ENCODE measurements at places on chromosomes 2 and 18.

DNA sequence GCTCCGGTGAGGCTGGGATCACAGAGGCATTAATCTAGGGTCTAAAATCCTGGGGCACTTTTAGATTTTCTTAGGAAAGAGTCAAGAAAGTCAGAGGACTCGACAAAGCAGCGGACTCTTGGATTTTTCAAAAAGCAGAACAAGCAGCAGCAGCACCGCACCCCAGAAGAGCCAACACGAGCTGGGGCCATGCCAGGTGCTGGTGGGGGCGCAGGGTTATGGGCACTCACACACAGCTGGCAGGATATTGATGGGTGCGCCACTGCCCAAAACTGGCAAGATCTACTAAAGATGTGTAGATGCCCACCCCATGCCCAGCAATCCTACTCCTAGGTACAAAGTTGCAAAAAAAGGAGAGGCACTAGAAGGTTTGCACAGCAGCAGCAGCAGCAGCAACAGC, 33.9 kb upstream of the SEMA4C start:
- DNase-seq: no peak

- no peak for DNase-seq
Measured at GRCh38 chr2:196959734-196960338, 33.3 kb upstream of the PGAP1 start.

DNA sequence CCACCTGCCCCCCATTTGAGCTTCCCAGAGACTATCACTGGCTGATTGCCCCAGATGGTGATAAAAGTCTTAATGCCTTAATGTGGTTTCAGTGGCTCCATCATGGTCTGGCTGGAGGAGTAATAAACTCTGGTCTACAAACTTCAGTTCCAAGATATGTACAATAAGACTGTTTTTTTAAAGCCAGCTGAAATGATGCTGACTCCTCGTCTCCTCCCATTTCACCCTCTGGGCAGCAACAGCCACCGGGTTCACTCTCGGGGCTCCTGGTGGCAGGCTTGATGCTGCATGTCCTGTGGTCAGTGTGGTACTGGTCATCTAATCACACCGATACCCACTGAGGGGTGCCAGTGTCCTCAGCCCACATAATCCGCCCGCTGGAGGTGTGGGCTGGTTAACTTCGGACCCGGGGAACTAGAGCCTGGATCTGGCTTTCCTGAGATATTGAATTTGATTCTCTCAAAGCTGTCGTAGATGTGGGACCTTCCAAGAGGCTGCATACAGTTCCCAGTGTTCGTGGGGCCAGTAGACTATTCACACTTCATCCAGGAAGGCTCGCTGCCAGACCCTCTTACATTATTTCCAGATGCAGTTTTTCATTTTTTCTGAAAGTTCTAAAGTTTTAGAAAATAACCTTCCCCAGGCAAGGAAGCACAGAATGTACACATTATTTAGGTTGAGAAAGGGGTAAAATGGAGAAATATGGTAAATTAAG, 95.3 kb downstream of the GALR1 start:
- DNase-seq: no peak

DNA sequence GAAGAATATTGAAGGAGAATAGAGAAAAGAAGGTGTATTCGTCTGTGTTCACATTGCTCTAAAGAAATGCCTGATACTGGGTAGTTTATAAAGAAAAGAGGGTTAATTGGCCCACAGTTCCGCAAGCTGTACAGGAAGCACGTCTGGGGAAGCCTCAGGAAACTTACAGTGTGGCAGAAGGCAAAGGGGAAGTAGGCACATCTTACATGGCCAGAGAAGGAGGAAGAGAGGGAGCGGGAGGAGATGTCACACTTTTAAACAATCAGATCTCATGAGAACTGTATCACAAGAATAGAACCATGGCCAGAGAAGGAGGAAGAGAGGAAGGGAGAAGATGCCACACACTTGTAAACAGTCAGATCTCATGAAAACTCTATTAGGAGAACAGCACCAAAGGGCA, 159.6 kb upstream of the TPO start:
- DNase-seq: no peak

- DNase-seq: no peak
Measured at GRCh38 chr2:197237291-197238042, 73.1 kb downstream of the ANKRD44 start.

- peak; percentile 5 for DNase-seq
Measured at GRCh38 chr2:210072922-210073509, 70.6 kb downstream of the RPE start.

DNA sequence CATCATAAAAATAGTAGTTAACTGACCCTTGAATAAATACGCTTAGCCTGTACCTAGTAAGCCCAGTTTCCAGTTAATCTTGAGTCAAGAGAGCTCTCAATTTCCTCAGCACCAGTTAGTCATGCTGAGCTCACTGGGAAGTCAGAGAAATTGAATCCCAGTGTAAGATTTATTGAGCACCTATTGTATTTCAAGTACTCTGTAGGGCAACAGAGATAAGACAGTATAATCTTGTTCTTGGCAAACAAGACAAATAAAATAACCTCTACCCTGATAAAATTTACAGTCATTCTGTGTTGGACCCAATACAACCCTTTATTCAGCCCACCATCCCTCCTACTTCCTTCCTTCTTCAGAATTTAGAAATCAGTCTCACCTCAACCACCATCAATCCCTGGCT, 71.9 kb upstream of the NRP2 start:
- no peak for DNase-seq

GRCh38 chr2:64617631-64618151, 36.0 kb downstream of the SERTAD2 start:
- DNase-seq: no peak

GRCh38 chr2:196925051-196925767, 1.3 kb downstream of the PGAP1 start:
- no peak for DNase-seq

DNA sequence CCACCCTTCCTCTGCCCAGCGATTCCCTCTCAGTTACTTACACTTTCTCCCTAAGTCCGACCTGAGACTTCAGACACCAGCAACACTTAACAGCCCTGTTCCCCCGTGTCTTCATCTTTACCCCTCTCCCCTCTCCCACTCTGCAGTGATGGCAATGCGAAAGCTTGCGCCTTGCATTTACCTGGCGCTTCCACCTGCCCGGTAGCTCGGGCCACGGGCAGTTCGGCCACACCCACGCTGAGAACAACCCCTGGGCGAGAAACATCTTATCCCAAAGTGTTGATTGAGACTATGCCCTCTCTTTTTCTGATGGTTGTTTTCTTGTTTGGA, 558 bp downstream of the DNAJC10 start:
- no peak for DNase-seq

DNA sequence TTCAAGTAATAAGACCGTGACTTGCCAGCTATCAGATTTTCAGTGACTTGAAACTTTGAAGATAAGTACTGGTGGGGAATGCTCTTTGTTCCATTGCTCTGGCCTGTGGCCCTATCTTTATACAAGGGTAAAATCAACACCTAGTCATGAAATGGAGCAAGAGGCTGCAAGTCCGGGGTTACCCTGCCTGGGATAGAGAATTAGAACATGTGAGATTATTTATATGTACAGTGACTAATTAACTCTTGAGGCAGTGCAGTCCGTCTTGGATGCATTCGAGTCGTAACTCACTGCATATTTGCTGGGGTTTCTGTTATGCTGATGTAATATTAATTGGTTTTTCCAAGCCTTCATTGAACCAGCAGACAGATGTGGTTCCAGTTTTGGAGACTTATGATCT, 105.8 kb upstream of the LYPD6 start:
- DNase-seq: no peak

- no peak for DNase-seq
Measured at GRCh38 chr2:106899786-106900530, 14.0 kb upstream of the ST6GAL2 start.

- DNase-seq: no peak
Measured at GRCh38 chr18:77115192-77115953, 17.2 kb downstream of the MBP start.

- peak; percentile 45 for DNase-seq
Measured at GRCh38 chr18:62450546-62451410, 72.0 kb upstream of the ZCCHC2 start.

DNA sequence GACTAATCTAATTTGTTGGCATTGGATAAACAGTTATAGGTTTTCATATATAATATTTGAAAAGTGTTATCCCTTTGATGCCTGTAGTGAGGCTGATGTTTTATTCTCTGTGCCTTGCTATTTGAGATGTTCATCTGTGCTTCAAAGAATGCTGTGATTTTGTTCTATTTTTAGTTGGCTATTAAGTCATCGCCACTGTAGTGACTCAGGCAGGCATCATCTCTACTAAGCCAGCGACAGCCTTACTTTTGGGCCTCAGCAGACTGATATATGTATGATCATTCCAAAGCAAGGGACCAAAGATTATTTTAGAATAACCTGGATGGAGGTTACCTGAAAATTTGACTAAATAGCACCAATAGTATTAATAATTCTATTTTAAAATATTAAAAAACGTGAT, 1674.5 kb upstream of the NXPH2 start:
- DNase-seq: peak; percentile 0

DNA sequence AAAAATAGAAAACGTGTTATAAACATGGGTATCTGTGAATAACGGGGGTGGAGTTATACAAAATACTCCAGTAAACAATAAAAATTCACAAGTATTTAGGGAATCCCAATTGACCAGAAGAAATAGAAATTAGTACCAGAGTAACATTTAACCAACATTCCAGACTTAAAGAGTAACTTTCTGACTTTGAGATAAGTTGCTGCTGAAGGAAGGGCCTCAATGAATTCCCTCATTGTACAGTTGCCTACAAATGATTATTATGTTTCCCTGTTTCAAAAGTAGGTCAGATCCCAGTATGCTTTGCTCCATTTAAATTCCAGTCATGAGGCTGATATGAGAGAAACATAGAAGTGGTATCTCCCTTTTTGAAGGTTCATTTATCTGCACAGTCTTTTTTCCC, 88.3 kb upstream of the KCNH7 start:
- no peak for DNase-seq

DNA sequence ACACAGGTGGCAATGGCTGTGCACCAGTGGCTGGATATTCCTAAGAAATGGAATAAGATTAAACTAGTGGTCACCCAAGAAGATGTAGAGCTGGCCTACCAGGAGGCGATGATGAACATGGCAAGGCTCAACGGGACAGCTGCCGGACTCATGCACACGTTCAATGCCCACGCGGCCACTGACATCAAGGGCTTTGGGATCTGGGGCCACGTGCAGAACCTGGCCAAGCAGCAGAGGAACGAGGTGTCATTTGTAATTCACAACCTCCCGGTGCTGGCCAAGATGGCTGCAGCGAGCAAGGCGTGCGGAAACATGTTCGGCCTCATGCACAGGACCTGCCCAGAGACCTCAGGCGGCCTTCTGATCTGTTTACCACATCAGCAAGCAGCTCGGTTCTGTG, 190.8 kb downstream of the FTCDNL1 start:
- no peak for DNase-seq

DNA sequence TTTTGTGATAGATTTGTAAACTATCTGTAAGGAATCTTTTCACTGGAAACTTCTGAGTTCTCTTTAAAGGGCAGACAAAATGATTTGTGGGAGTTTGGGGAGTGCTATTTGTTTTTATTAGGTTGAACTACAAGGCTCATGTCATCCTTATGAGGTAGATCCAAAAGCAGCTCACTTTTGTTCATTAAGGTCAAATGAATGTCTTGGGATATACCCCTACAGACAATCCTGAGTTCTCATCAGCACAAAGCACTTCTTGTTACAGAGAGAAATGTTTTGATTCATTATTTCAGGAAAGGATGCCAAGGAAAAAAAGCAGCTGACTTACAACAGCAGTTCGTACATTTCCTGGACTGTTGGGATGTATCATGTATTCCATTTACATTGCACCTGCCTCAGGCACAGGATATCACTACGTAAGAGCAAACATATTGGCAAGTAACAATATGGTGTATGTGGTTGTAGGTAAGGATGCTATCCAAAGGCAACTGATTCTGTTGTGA, 68.9 kb downstream of the DCC start:
- no peak for DNase-seq

DNA sequence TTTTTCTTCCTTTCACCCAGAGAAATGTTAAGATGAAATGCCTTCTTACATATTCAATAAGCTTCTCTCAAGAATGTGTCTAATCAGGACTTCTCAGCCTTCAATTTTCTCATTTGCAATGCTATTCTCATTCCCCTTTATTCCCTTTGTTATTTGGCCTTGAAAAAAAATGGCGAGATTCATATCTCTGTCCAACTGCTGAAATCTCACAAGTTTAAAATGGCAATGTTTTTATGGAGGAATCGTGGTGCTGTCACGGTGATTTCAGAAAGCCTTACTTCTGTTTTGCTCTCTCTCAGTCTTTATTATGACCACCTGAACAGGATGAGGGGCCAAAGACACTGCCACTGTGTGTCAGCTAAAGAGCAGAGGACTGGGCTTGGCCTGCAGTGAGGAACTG, 928.5 kb downstream of the DCC start:
- no peak for DNase-seq

- peak; percentile 12 for DNase-seq
Measured at GRCh38 chr2:38572167-38572566, 30.6 kb downstream of the HNRNPLL start.

GRCh38 chr2:163613266-163613731, 122.5 kb downstream of the FIGN start:
- no peak for DNase-seq

DNA sequence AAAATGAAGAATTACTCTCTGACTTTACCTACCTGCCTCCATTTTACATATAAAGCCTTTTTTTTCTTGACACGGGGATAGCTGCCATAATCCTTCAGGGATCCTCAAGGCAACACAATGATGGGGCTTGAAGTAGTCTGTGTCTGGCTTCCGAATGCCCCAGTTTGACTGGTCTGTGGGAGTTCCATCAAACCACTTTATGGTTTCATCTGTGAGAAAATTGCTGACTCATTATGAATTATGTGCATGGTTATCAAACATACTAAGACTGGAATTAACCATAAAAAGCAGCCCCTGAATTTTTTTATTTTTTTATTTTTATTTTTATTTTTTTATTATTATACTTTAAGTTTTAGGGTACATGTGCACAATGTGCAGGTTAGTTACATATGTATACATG, 117.5 kb downstream of the PLA2R1 start:
- no peak for DNase-seq

GRCh38 chr2:230412371-230412711, 3.7 kb upstream of the SP100 start:
- no peak for DNase-seq

GRCh38 chr2:199798831-199799580, 52.0 kb downstream of the FTCDNL1 start:
- no peak for DNase-seq

DNA sequence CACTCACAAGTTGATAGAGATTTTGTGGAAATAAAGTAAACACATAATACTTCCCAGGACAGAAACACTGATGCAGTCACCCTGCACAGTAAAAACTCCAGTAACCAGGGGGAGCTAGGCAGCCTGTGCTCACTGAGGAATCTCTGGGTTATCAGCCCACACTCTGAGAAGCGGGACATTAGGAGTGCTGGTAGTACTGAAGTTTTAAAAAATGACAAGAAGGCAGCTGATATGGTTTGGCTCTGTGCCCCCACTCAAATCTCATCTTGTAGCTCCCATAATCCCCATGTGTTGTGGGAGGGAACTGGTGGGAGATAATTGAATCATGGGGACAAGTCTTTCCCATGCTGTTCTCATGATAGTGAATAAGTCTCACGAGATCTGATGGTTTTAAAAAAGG, 31.4 kb downstream of the KCTD1 start:
- no peak for DNase-seq

GRCh38 chr2:198004921-198005829, 200.8 kb downstream of the PLCL1 start:
- DNase-seq: no peak

All from HFF-Myc (cell line).